ENCODE measurements at places on chromosomes 11 and 22. TPM values are rescaled to one million over a fixed set of nuclear protein-coding genes. Genes with fewer than 3 reads are reported as not detected.

Gene CASP1
- total RNA-seq = 9.3 TPM

Gene KBTBD3
- total RNA-seq = 2.9 TPM

Gene MTNR1B
- not detected for total RNA-seq

Gene TIMM10B
- total RNA-seq = 43.4 TPM

Gene MIAT
- total RNA-seq = 0.27 TPM
